MG63 (cell line): ENCODE measurements at places on chromosomes 5 and 9.

DNA sequence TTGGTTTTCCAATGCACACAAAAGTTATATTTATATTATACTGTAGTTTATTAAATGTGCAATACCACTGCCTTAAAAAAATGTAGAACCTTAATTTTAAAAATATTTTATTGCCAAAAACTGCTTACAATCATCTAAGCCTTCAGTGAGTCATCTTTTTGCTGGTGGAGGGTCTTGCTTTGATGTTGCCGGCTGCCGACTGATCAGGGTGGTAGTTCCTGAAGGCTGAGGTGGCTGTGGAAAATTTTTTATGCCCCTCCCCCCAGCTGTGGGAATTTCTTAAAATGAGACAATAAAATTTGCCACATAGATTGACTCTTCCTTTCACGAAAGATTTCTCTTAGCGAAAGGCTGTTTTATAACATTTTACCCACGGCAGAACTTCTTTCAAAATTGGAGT, 75.9 kb upstream of the SLC25A51 start:
- DNase-seq = no peak

GRCh38 chr5:160171666-160172065, 52.4 kb upstream of the PWWP2A start:
- DNase-seq = no peak

- DNase-seq = no peak
Observed at GRCh38 chr9:97675655-97676054, 21.5 kb downstream of the XPA start.

DNA sequence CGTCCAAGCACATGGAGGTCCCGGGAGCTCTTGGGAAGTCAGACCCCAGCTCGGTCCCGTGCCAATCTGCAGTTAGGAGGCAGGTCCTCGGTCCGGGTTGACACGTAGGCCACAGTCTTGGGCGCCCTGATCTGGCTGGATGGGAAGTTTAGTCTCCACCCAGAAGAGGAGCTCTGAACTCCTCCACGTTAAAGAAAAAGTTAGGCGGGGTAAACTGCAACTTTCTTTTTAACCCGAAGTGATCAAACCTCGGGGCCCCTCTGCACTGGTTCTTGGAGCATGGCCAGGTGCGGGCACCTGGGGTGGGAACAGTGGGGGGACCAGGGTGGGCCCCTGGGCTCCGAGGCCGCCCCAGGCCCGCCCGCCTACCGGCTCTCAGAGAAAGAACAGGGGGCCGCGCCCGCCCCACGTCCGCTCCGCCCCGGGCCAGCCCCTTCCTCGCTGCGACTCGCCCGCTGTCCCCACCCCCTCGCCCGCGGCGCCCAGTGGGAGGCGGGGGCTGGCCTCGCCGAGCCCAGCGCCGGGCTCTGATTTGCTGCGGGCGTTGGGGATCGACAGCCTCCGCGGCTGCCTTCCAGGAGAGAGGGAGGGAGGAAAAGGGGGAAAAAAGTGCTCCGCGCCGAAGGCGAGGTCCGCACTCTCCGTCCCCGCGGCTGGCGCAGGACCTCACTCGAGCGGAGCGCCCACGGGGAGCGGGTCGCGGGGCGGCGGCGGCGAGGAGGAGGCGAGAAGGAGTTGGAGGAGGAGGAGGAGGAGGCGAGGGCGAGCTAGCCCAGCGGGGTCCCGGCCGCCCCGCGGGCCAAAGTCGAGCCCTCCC, at the start of gene COL5A1:
TSS of gene COL5A1 (plus strand) at position 631 of the 817 bp plus-strand sequence. CDS start 385 bp downstream, outside the sequence.
- peak; percentile 95 for DNase-seq

DNA sequence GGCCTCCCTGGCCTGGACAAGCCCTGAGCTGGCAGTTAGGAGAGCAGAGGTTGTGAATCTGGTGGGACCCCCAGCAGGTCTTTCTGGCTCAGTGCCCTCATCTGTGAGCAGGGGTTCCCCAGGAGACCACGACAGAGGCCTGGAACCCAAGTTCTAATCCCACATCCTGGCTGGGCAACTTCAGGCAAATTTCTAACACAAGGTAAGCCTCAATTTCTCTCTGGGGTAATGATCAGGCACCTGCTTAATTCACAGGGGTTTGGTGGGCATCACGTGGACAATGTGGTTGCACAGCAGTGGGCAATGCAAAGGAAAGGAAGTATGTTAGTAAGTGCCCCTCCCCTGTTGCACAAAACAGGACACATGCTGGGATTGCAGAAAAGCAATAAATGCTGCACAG, 1.9 kb upstream of the KCNIP1 start:
- no peak for DNase-seq
